ENCODE measurements at places on chromosomes 7 and 10.

GRCh38 chr10:77963901-77964300 is 37.3 kb upstream of the DLG5 start:
- no peak for DNase-seq

DNA sequence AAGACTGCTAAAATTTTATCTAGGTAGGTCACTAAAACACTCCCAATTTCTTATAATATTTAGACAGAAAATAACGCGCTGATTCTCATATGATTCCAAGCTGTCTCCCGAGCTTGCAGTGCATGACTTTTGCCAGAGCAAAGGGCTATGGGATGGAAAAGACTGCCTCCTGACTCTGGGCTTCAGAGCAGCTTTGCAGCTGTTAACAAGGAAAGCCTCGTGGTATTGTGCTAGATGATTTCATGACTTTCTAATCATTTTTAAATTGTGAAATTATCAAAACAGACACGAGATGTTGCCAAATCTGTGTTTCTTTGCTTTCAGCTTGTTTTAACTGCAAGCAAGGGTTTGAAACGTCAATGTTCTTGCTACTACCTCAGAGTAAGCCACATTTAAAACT is 238.3 kb downstream of the AGMO start:
- DNase-seq: no peak

DNA sequence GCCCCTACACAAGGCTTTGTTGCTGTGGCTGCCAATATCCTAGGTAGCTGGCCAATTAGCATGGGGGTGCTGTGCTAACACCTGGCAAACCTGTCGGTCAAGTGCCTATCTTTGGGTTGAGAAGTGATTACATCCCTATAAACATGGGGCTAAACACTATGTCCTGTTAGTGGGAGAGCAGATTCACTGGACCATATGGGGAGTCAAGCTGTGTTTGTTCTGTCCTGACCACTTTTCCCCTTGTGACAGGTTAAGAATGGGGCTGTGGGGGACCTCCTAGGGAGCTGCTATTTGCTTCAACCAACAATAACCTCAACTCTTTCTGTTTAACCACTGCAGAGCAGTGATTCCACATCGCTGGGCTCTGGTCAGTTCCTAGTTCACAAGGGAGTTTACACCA is 151.5 kb upstream of the AOAH start:
- peak; percentile 60 for DNase-seq

GRCh38 chr7:159046300-159046699 is 98.4 kb downstream of the VIPR2 start:
- no peak for DNase-seq

- no peak for DNase-seq
Measured at GRCh38 chr10:14048930-14049613, 281.7 kb downstream of the FRMD4A start.

- no peak for DNase-seq
Measured at GRCh38 chr7:148664324-148664723, 34.4 kb upstream of the CUL1 start.

DNA sequence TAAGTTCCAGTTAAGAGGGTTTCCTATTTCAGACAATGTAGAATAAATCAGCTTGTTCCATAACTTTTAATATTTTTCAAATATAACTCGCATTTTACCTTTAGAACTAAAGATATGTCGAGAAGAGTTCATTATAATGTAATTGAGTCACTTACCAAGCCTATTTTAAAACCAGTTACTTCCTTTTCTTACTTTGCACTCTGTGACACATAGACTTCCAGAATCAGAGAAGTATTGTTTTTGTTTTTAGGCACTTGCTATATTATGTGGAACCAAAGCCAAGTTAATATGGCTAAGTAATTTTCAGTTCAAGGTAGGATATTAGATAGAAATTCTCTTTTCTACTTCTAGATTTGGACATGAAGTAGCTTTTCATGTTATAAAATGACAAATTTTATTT is 182.7 kb upstream of the PRPS1L1 start:
- no peak for DNase-seq

- DNase-seq: no peak
Measured at GRCh38 chr10:1860351-1860750, 123.0 kb upstream of the ADARB2 start.

DNA sequence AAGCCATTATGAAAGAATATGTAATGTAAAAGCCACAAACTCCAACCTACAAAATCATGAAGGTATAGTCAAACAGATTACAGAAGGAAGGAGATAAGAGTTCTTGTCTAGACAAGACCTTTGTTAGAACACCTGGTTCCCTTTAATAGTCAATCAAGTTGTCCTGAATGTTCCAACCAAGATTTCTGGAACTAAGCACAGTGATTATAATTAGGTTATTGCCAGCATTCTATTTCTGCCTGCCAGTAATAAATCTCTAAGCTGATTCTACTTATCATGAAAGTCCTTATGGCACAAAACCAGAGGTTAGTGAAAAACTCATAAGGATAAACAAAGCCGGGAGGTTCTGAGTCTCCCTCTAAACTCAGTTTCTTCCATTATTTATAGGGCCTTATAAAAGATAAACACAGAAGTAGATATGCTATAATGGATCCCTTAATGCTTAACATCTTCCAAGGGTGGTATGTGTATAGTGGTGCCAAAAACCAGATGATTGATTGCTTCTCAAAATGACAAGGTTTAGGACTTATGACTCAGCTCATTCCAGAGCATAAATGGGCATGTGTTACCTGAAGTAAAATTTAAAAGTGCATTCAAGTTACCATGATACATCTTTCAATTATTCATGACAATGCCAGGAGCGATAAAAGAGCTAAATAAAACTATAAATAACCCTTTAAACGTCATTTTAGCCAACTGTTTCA is 237.2 kb downstream of the CSTF2T start:
- no peak for DNase-seq

- DNase-seq: no peak
Measured at GRCh38 chr7:50153995-50154394, 60.9 kb upstream of the ZPBP start.

- DNase-seq: no peak
Measured at GRCh38 chr10:78255796-78256638, 222.4 kb downstream of the RPS24 start.

DNA sequence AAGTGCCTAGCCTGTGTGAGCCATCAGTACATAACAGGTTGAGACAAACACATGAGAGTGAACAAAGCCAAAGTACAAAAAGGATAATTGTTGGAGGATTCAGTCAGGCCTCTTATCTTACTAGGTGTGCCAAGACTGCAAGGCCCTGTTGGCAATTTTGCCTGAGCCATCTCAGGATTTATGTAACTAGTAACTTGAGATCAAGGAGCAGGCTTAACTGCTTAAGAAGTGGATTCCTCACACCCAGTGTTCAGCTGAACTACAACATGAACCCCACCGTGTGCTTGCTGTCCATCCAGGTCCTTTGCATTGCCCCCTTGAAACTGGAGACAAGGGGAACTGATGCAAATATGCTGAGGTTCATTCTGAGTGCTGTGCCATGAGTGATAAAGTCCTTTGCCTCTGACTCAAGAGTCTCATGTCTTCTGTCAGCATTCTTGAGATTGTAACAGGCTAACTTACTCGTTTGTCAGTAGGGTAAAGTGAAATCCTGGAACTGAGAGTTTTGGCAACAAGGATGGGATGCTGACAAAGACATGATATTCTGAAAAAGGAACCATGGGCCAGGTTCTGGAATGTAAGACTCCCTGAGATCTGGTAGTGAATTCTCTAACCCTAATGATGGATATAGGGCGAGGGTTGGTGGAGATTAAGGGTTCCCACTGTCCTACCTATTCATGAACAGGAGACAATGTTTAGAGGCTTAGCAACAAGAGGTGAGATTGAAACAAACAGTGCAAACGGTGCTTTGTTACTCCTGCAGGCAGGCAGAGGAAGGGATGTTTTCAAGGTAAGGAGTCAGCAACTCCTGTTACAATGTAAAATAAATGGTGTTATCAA is 44.1 kb upstream of the GATAD1 start:
- DNase-seq: peak; percentile 21

GRCh38 chr7:101823096-101823495 is 5.7 kb downstream of the CUX1 start:
- DNase-seq: no peak

DNA sequence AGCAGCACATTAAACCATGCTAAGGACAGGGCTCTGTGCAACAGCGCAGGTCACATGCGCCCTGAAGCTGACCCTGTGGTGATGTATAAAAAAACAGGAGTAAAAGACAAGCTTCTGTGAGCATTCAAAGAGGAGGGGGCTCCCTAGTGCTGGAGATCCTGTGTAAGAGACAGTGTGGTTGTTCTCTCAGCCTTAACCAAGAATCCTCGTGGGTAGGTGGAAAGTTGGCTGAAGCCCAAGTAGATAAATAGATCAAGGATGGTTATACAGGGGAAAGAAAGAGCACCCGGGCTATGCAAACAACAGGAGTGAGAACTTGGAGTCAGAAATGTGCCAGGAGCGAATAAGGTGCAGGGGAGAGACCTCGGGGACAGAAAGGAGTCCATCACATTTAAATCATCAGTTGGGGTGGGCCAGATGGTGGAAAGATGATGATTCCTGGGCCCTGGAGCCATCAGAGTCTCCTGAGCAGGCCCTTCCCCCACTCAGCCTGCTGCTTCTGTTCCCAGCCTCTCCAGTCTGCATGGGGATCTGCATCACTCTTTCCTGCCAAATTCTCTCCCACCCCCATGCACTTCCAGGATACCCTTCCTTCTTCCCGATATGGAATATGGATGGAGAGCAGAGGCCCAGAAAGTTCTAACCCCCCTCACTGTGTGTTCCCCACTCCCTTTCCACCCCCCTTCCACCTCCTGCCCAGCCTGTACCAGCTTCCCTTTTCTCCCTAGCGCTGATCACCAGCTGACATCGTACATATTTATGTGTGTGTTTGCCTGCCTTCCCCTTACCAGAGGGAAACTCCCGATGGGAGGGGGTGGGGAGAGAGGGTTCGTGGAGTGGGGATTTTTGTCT is 78.1 kb upstream of the PRR15 start:
- no peak for DNase-seq

DNA sequence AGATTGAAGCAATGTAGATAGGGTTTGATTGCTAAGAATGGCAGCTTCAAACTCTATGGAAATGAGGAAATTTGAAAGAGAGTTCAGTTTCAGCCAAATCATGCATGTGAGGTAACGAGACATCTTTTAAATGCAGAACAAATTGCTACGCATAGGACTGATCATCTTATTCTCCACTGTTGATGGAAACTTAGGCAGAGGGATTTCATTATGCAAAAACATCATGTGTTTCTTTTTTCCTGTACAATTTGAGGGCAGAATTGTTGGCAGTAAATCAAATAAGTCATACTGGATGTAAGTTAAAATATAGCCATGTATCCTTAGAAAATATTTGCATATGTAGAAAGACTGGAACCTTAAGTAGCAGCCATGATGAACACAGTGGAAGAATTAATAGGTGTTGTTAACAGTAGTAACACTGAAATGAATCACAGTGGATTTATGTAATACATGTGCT is 327.4 kb downstream of the CDK14 start:
- no peak for DNase-seq

DNA sequence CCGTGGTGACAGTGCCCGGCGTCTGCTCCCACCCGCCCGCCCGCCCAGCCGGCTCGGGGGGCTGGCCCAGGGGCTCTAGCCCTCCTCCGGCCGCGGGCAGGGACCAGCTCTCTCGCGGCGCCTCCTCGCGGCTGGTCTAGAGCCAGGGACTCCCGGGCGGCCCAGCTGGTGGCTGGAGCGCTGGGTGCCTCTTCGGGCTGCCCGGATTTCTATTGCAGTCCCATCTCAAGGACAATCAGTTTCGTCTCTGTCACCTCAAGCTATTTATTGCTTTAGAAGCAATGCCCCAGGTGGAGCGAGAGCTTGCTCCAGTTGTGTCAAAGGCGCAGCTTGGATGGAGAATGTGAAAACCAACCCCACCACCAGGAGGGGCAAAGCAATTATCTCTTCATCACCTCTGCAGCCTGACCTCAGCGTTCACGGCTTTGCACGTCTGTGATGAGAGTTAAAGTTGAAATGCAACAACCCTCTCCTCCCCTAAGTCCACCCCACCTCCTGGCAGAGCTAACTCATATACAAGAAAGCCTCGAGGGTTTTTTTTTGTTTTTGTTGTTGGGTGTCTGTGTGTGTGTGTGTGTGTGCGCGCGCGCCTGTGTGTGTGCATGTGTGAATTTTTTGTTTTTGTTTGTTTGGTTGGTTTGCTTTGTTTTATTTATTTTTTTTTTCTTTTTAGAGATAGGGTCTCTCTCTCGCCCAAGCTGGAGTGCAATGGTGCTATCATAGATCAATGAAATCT is at the start of gene ITGA8:
ITGA8 (minus strand) TSS at position 24 of the 736 bp plus-strand sequence. CDS start 151 bp downstream, outside the sequence.
- peak; percentile 73 for DNase-seq

GRCh38 chr10:93579089-93579488 is 12.6 kb downstream of the FFAR4 start:
- no peak for DNase-seq

- no peak for DNase-seq
Measured at GRCh38 chr7:16398146-16399017, 23.0 kb downstream of the CRPPA start.

DNA sequence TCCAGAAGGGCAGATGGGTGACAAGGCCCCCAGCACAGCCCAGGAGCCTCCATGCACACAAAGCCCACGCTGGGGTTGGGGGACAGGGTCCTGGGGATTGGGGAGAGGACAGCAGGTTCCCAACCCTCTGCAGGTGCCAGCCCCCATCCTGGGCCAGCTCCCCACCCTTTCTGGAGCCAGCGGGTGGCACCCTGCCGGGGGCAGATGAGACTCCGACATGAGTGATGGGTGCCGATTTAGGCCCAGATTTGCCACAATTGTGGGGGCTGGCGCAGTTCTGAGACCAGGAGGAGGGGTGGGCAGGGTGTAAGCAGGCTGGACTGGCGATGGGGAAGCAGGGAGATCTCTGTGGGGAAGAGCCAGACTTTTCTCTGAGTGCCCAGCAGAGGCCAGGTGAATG is 49.3 kb upstream of the SLF2 start:
- DNase-seq: no peak

DNA sequence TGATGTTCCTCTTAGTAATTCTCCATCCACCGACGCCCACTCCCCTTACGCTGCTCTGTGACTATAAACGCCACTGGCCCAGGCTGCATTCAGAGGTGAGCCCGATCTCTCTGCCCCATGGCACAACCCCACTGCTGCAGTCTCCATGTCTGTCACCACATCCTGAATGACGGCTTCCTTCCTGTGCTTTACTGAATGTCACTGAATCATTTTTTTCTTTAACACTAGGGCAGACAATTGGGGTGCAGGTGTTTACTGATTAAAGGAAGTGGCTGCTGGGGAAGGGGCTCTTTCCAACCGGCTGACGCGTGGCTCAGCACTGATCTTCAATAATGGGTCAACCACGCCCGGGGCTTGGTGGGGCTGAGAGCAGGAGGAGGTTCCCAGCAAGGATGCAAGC is 208.3 kb downstream of the USP6NL start:
- DNase-seq: no peak

- DNase-seq: no peak
Measured at GRCh38 chr10:22679608-22680007, 34.8 kb downstream of the PIP4K2A start.

DNA sequence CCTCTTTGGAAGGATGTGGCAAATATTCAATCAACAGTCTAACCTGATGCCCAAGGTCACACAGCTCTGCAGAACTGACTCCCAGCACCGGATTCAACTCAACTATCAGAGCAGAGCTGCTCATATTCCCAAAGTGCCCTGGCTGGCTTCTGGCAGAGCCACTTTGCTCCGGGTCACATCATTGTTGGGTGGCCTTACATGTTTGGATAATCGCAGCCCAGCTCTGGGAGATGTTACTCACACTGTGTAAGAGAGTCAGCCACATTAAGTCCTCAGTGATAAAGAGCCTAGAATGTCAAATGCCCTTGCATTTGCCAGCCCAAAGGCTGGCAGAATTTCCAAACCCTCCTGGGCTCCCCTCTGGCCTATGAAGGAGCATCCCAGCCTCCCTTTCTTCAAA is 79.8 kb upstream of the PDE1C start:
- DNase-seq: no peak
